ENCODE measurements at places on chromosomes 4 and X. TPM values are rescaled to one million over a fixed set of nuclear protein-coding genes. Genes with fewer than 3 reads are reported as not detected.

SYTL5 gene
- not detected for total RNA-seq

CLNK gene
- total RNA-seq = not detected

SLC9B1 gene
- 0.49 TPM for total RNA-seq

AMBN gene
- total RNA-seq = not detected

MAGEB1 gene
- total RNA-seq = not detected

MAGEA9B gene
- total RNA-seq = not detected

XAGE1A gene
- not detected for total RNA-seq

IL9R gene
- not detected for total RNA-seq

MXRA5 gene
- not detected for total RNA-seq

HEPH gene
- total RNA-seq = 0.20 TPM

PAK3 gene
- total RNA-seq = 0.16 TPM

F11 gene
- not detected for total RNA-seq

- H3K36me3 ChIP-seq = no peaks in the 10 kb centered on the region
- peaks cover 16% of the 10 kb centered on the region for H3K4me1 ChIP-seq
- no peaks in the 10 kb centered on the region for H3K27me3 ChIP-seq
- no peak overlapping the region for H3K27ac ChIP-seq
- H3K4me3 ChIP-seq = no peak overlapping the region
Measured at GRCh38 chrX:106898462-106898861, 4.7 kb downstream of the RIPPLY1 start.

- no peak overlapping the region for H3K4me3 ChIP-seq
- H3K36me3 ChIP-seq = no peaks in the 10 kb centered on the region
- H3K27ac ChIP-seq = no peak overlapping the region
- no peaks in the 10 kb centered on the region for H3K4me1 ChIP-seq
- H3K27me3 ChIP-seq = no peaks in the 10 kb centered on the region
- DNase-seq = no peak
Measured at GRCh38 chr4:42767669-42768068, 110.8 kb upstream of the ATP8A1 start.

DNA sequence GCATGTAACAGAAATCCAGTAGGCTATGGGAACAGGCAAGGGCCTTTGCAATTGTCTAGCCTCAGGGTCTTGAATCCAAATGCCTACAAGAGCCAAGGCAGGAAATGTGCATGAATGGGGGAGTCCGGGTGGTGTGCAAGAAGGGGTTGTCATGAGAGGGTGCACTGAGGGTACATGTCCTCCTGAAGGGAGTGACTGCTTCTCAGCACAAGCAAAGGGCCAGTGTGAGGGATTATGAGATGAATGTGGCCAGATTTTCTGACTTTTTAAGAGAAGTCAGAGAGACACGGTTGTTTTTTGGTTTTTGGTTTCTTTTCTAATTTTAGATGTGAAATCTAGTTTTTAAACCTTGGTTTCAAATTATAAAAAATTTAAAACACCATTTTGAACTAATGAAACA lies 76.5 kb upstream of the LSM6 start:
- no peak for DNase-seq
- H3K27ac ChIP-seq = no peak overlapping the region

DNA sequence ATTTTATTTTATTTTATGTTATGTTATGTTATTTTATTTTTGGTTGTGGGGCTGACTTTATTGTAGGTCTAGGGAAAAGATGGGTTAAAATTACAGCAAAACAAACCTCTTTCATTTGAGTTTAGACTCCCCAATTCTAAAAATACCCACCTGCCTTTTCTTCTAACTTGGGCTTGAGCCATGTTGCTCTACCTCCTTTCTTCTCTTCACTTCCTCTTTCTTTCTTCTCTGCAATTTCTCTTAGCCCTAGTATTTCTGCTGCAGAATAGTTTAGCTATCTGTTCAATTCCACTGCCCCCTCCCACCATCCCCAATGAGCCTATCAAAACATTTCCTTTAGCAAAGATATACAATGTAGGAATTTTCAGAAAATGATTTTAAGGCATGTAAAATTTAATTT lies 653.3 kb downstream of the ARAP2 start:
- H3K4me3 ChIP-seq = no peak overlapping the region
- no peak overlapping the region for H3K27ac ChIP-seq
- H3K36me3 ChIP-seq = no peaks in the 10 kb centered on the region

- peak overlapping the region; percentile 49 for H3K4me3 ChIP-seq
- H3K27me3 ChIP-seq = no peaks in the 10 kb centered on the region
- H3K36me3 ChIP-seq = no peaks in the 10 kb centered on the region
- peak; percentile 22 for DNase-seq
- no peak overlapping the region for H3K27ac ChIP-seq
Measured at GRCh38 chrX:150899191-150899757, 806 bp upstream of the CD99L2 start.

- no peaks in the 10 kb centered on the region for H3K4me1 ChIP-seq
- H3K4me3 ChIP-seq = no peak overlapping the region
- no peak overlapping the region for H3K27ac ChIP-seq
- H3K36me3 ChIP-seq = no peaks in the 10 kb centered on the region
Measured at GRCh38 chr4:93897559-93897958, 69.0 kb downstream of the ATOH1 start.

- no peak within 1 kb of the TSS for H3K27ac ChIP-seq
- no peak for DNase-seq
- H3K27me3 ChIP-seq = peaks cover 27% of the 10 kb centered on the region
- no peaks in the 10 kb centered on the region for H3K36me3 ChIP-seq
- H3K4me3 ChIP-seq = no peak within 1 kb of the TSS
Measured at GRCh38 chr4:37244583-37245390, at the start of gene NWD2. Gene NWD2 (plus strand): TSS chr4:37244743. CDS start chr4:37245068, 325 bp downstream.

GRCh38 chrX:115013705-115014104 lies 3.7 kb downstream of the IL13RA2 start:
- no peak overlapping the region for H3K27ac ChIP-seq
- H3K4me1 ChIP-seq = no peaks in the 10 kb centered on the region
- DNase-seq = peak; percentile 4
- no peaks in the 10 kb centered on the region for H3K36me3 ChIP-seq
- H3K27me3 ChIP-seq = no peaks in the 10 kb centered on the region

DNA sequence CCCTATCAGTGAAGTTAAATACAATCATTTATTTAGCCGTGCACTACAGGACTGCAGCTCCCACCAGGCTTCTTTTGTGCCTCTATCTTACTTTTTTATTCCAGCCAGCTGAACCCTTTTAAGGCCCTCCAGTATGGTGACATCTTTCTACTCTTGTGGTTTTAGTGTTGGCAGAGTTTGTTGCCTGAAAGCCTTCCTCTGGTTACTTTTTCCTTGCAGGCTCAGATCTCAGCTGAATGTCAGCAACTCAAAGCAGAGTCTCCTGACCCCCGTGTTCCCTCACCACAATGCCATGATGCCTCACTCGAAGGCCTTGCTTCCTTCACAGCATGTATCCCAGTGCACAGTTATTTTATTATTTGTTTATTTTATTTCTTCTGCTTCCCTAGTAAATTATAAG lies 818.9 kb upstream of the LCORL start:
- no peaks in the 10 kb centered on the region for H3K36me3 ChIP-seq
- no peak for DNase-seq
- H3K27me3 ChIP-seq = no peaks in the 10 kb centered on the region
- no peak overlapping the region for H3K4me3 ChIP-seq

GRCh38 chr4:108159845-108160244 lies 8.9 kb downstream of the LEF1 start:
- peaks cover 26% of the 10 kb centered on the region for H3K27me3 ChIP-seq
- H3K27ac ChIP-seq = no peak overlapping the region
- no peaks in the 10 kb centered on the region for H3K36me3 ChIP-seq
- no peak for DNase-seq
- no peaks in the 10 kb centered on the region for H3K4me1 ChIP-seq

DNA sequence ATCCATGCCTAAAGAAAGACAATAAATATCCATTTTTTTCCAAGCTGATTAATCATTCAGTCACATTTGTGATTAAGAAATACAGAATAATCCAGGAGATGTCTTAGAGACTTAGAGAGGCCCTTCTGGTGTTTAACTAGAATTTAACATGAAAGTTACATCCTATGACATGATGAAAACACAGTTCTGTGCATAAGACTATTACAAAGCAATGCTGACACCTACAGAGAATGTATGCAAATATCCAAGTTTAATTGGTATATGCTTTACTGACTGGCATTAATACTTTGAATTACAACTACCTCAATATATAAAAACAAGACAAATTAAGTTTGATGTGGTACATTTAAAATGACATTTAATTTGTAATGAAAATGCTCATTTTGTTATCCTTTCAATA lies 17.8 kb upstream of the TLL1 start:
- no peak overlapping the region for H3K4me3 ChIP-seq
- H3K36me3 ChIP-seq = no peaks in the 10 kb centered on the region
- H3K4me1 ChIP-seq = no peaks in the 10 kb centered on the region
- no peaks in the 10 kb centered on the region for H3K27me3 ChIP-seq
- DNase-seq = peak; percentile 16

- peaks cover 20% of the 10 kb centered on the region for H3K4me1 ChIP-seq
- no peak overlapping the region for H3K4me3 ChIP-seq
- peak overlapping the region; percentile 74 for H3K27ac ChIP-seq
- no peaks in the 10 kb centered on the region for H3K36me3 ChIP-seq
Measured at GRCh38 chr4:148007314-148007760, 275.4 kb downstream of the ARHGAP10 start.

- no peaks in the 10 kb centered on the region for H3K27me3 ChIP-seq
- no peak overlapping the region for H3K4me3 ChIP-seq
- H3K4me1 ChIP-seq = no peaks in the 10 kb centered on the region
- no peak overlapping the region for H3K27ac ChIP-seq
Measured at GRCh38 chrX:76428243-76429130, 977 bp downstream of the MAGEE1 start.

DNA sequence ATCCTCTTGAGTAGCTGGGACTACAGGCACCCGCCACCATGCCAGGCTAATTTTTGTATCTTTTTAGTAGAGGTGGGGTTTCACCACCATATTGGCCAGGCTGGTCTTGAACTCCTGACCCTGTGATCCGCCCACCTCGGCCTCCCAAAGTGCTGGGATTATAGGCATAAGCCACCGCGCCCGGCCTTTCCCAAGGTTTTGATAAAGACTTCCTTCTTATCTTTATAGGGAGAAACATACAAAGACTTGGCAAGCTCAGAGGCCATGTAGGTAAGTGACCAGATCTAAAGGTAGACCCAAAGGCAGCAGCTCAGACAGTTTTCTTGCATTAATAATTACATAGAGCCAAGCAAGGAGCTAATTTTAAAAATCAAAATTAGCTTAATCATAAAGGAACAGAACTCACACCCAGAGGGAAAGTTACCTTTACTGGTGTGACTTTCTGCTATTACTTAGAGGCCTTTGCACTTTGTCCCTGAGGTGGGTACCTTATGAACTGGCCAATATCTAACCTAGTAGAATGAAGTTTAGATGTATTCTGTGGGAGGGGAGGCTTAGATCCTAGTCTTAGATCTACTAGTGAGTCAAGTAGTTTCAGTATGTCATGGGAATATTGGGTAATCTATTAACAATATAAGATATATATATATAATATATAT lies 67.3 kb downstream of the HPGD start:
- H3K27me3 ChIP-seq = no peaks in the 10 kb centered on the region
- H3K4me3 ChIP-seq = no peak overlapping the region
- no peaks in the 10 kb centered on the region for H3K36me3 ChIP-seq
- H3K27ac ChIP-seq = no peak overlapping the region
- DNase-seq = no peak

DNA sequence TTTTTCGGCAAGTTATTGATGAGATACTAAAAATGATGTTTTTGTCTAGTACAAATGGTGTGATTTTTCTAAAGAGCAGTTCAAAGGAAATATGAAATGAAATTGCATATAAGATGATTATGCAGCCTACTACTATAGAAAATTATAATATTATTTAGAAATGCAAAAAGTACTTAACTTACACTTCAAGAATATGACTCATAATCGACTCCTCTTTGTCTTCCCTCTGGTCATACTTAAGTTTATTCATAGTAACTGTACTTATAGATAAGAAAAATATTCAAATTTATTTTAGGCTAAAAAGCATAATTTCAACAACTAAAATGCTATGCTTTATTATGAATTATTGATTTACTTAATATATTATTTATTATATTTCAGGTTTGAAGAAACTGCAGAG lies 33.2 kb downstream of the CEP44 start:
- no peak for DNase-seq
- H3K4me1 ChIP-seq = peaks cover 3% of the 10 kb centered on the region
- H3K27ac ChIP-seq = no peak overlapping the region
- no peak overlapping the region for H3K4me3 ChIP-seq
- H3K36me3 ChIP-seq = no peaks in the 10 kb centered on the region

DNA sequence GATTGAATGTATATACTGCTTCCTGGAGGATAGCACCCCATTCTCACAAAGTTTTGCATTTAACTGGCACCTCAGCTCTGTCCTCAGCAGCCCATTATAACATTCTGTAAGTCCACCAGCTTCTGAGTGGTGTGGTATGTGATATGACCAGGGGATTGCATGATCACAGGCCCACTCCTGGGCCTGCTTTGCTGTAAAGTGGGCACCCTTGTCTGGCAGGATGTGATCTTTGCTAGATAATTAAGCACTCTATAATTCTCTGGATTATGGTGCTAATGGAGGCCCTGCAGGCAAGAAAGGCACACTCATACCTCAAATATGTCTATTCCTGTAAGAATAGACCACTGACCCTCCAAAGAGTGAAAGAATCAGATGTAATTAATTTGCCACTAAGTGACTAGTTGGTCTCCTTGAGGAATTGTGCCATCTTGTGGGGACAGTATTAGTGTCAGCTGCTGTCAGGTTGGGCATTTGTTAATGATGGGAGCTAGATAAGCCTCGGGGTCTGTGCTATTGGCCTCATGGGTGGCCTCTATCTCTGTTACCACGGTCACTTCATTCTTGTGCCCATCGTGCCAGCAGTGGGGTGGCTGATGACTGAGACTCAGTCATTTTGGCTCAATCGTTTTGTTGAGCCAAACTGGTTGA lies 2.2 kb upstream of the CFI start:
- H3K36me3 ChIP-seq = no peaks in the 10 kb centered on the region
- H3K4me3 ChIP-seq = no peak overlapping the region
- peak; percentile 56 for DNase-seq
- H3K27me3 ChIP-seq = no peaks in the 10 kb centered on the region
- peaks cover 12% of the 10 kb centered on the region for H3K4me1 ChIP-seq

- no peaks in the 10 kb centered on the region for H3K36me3 ChIP-seq
- no peaks in the 10 kb centered on the region for H3K4me1 ChIP-seq
- no peak overlapping the region for H3K4me3 ChIP-seq
- H3K27ac ChIP-seq = no peak overlapping the region
- H3K27me3 ChIP-seq = no peaks in the 10 kb centered on the region
Measured at GRCh38 chr4:89519771-89520320, 212.2 kb upstream of the GPRIN3 start.

DNA sequence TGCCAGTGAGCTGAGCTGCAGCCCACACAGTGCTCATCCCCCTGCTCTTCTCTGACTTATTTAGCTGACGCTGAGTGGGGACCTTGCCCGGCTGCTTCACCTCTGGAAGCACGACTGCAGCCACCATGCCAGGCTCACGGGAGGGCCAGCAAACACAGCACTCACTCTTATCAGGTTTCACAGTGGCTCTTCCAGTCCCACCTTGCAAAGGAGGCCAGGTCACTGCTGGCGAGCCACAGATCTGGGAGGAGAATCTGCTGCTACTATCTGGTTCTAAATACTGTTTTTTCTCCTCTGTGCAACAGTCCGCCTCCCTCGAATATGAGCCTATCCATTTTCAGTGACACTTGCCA lies 6.7 kb upstream of the SPON2 start:
- H3K27me3 ChIP-seq = peaks cover 13% of the 10 kb centered on the region
- no peaks in the 10 kb centered on the region for H3K4me1 ChIP-seq
- no peak overlapping the region for H3K4me3 ChIP-seq
- H3K27ac ChIP-seq = no peak overlapping the region
- no peak for DNase-seq

GRCh38 chr4:147777456-147778091 lies 45.7 kb downstream of the ARHGAP10 start:
- H3K4me3 ChIP-seq = no peak overlapping the region
- H3K27ac ChIP-seq = no peak overlapping the region
- no peaks in the 10 kb centered on the region for H3K27me3 ChIP-seq
- no peaks in the 10 kb centered on the region for H3K36me3 ChIP-seq
- H3K4me1 ChIP-seq = peaks cover 46% of the 10 kb centered on the region

- H3K4me3 ChIP-seq = no peak overlapping the region
- H3K36me3 ChIP-seq = peaks cover 2% of the 10 kb centered on the region
- H3K4me1 ChIP-seq = peaks cover 37% of the 10 kb centered on the region
- DNase-seq = peak; percentile 65
Measured at GRCh38 chr4:84920617-84921016, 45.9 kb downstream of the WDFY3 start.

All from endothelial cell of umbilical vein (primary cell).